Fibroblast of the aortic adventitia (primary cell): ENCODE measurements at places on chromosomes 2 and 18. TPM values are rescaled to one million over a fixed set of nuclear protein-coding genes. Genes with fewer than 3 reads are reported as not detected.

The DAPL1 gene
- not detected in 2 replicates for total RNA-seq

The SPATA3 gene
- total RNA-seq = not detected in 2 replicates

The GREB1 gene
- under 0.01 and 1.7 TPM in 2 replicates for total RNA-seq

The SIX3 gene
- not detected in 2 replicates for total RNA-seq

The SCYGR2 gene
- total RNA-seq = not detected in 2 replicates

The TRIM43 gene
- not detected in 2 replicates for total RNA-seq

The UGT1A7 gene
- total RNA-seq = not detected in 2 replicates

The KIDINS220 gene
- total RNA-seq = 89.7 and 118 TPM in 2 replicates

The CNNM3 gene
- 2.2 and 6.9 TPM in 2 replicates for total RNA-seq

- DNase-seq = no peak
Measured at GRCh38 chr2:15919716-15920434, 20.5 kb upstream of the MYCN start.

DNA sequence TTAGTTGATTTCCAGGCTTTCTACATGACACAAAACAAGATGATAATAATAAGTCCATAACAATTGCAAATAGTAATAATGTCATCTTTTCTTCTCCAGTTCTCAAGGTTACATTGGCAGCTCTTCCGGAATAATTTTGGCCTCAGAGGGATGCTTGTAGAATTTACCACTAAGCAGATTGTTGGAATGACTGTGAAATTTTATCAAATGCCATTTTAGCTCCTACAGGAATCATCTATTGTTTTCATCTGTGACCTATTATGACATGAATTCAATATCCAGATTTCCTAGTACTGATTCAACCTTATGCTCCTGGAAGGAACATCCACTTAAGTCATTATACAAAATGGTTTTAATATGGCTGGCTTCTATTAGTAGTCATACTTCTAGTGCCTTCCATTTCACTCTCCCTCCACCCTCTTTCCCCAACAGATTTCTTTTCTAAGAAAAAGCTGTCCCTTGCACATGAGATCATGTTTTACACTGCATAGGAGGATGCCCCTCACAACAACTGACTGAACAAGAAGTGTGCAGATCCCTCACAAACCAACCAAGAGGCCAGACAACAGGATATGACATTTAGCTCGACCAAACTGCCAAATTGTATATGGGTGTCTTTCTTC lies 200.0 kb downstream of the DNER start:
- peak; percentile 1 for DNase-seq

DNA sequence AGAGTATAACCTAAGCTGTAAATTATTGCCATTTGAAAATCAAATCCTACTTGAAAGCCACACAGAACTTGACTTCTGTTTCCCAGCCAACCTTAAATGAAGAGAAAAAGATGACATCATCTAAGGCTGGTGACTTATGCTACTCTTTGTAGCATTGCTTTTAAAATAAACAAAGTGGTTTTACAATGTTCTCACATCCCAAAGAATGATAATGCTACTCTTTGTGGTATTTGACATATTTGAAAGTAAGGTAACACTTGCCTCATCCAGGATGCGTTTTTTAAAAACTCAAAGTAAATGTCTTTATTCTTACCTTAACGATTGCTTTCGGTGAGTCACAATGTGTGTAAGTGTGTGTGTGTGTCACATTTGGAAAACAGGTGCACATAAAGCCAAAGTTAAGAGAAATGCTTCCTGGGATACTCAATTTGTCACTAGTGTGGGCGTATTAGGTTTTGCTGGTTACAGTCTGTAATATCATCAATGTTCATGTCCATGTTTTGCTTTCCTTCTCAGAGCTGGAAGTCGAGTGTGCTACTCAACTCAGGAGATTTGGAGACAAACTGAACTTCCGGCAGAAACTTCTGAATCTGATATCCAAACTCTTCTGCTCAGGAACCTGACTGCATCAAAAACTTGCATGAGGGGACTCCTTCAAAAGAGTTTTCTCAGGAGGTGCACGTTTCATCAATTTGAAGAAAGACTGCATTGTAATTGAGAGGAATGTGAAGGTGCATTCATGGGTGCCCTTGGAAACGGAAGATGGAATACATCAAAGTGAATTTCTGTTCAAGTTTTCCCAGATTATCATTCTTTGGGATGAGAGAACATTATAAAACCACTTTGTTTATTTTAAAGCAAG lies 2.6 kb downstream of the PMAIP1 start:
- DNase-seq = peak; percentile 55

- peak; percentile 95 for DNase-seq
Measured at GRCh38 chr18:32920796-32921787, 148.3 kb upstream of the KLHL14 start.

DNA sequence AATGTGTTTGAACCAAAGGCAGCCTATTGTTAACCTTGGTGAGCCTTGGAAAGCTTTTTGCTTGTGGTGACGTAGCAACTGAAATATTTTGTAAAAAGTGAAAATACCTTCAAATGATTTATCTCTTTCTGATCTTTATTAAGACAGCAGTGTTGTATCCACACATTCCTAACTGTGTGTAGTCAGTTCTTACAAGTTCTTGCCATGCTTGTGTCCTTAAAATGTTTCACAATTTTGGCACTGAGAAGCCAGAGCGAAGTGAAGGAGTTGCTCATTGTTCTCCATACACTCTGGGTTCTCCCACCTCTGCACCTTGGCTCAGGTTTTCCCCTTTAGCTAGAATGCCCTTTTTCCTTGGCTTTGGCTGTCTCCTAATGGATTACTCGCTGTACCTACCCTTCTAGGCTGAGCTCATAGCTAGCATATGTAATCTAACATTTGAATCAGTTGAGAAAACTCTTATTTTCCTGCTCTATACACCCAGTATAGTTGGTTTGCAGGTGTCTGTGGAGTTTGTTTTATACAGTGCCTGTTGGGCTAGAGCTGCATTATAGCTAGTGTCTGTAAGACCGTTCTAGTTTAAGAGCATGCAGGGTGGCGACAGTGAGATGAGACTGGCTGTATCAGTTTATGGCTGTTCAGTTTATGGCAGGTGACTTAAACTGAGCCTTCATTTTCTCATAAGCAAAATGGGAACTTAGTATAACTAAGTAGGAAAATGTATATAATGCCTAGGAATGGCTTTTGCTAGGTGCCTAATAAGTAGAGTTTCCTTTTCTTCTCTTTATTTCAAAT lies 45.5 kb downstream of the FMNL2 start:
- peak; percentile 62 for DNase-seq

GRCh38 chr2:145194673-145195072 lies 674.8 kb upstream of the ZEB2 start:
- no peak for DNase-seq

DNA sequence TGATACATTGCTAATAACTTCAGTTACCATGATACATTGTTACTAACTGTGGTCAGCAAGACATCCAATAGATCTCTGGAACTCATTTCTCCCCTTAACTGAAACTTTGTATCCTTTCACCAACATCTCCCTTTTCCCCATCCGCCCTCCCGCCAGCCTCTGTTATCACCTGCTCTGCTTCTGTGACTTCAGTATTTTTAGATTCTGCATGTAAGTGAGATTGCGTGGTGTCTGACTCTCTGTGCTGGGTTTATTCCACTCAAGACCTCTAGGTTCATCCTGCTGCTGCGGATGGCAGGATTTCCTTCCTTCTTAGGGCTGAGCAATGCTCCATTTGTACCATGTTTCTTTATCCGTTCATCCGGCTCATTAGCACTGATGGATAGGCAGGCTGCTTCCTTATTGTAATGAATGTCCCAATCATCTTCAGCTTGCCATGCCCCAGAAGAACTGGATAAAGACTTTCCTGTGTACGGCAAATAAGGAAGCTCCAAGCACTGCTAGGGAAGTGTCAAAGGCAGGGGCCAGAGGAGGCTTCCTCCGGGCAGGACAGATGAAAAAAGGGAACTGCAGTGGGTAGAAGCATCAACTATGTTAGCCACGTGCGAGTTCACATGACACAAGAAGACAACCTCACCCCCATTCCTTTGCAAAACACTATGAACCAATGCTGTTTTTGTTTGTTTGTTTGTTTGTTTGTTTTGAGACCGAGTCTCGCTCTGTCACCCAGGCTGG lies 113.4 kb downstream of the EIPR1 start:
- DNase-seq = no peak

DNA sequence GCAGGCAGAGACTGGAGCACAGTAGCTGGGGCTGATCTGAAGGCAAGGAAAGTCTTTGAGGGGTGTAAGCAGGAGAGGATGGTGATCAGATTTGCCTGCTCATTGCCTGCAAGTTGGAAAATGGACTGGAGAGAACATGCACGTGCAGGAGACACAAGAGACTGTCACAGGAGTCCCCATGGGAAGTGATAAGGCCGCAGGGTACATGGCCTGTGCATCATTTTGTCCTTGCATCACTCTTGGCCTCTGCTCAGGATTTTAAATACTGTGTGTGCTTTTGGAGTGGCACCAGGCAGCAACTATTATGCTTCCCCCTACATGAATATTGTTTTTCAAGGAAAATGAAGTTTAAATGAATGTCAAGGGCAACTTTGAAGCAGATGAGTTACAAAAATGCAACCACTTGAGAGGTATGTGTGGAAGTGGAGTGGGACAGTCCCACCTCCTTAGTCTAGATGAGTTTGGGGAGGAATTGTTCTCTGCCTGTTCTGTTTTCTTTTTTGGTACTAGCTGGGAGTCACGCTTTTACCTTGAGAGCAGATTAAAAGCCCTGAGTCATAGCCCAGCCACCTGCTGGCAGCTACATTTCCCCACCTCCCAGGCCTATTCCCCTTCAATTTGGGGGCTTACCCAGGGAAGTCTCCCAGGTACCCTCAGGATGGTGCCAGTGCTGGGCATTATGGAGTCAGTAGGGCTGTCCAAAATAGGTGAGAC lies 19.3 kb downstream of the MAPK4 start:
- no peak for DNase-seq

GRCh38 chr2:122384768-122385333 lies 629.4 kb downstream of the TSN start:
- DNase-seq = no peak

DNA sequence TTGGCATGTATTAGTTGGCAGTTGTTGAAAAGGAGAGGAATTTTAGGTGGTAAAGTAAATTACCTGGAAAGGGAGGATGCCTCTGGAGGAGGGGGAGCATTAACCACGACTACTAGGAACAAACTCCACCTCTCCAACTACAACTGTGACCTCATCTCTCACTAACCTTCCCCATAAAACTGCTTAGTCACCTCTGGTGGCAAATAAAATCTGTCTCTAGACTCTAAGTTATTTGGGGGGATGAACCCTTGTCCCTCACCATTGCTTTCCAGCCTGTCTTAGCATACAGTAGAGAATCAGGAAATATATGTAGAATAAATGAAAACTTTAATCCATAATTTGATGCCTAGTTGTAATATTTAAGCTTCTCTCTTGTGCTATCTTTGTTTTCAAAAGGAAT lies 27.6 kb upstream of the MYO1B start:
- DNase-seq = peak; percentile 59
